ENCODE measurements at places on chromosomes 12 and 14. TPM values are rescaled to one million over a fixed set of nuclear protein-coding genes. Genes with fewer than 3 reads are reported as not detected.
A peak's percentile ranks its signal among the peaks of the same experiment; 100 is the strongest.

DNA sequence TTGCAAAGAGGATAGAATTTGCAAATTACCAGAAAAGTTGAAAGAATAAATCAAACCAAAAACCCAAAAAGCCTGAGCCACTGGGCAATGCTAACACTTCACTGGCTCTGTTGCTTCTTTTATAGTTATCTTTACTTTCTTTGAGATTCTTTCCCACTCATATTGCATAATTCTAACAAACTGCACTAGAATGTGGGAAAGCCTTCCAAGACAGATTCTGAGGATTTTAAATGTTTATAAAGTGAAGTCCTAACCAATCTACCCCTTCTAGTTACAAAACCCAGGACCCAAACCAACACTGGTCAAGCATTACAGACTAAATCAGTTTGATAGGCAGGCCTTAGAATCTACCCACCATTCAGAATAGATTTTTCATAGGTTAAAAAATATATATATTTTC is 150.9 kb downstream of the MED13L start:
- H3K4me1 ChIP-seq = peaks cover 79% of the 10 kb centered on the region
- H3K4me3 ChIP-seq = no peak overlapping the region
- no peak overlapping the region for H3K27ac ChIP-seq
- DNase-seq = no peak

Gene OTOGL
- total RNA-seq = not detected

Gene CLEC6A
- total RNA-seq = not detected

DNA sequence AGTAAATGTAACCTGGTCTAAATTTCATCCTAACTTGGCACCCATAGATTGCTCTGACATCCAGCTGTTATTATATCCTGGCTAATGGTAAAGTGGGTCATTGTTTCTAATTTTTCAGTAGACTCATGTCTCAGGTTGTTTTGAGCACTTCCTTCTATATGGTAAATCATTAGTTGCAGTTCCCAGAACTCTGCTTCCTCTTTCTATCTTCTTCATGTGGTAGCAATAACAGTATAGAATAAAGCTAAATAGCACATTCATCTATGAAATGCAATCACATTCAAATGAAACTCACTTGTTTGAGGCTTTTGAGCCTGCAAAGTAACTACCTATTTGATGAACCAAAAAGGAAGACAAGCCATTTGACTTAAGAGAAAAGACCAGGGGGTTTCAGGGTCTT is 65.1 kb upstream of the GZMB start:
- no peaks in the 10 kb centered on the region for H3K27me3 ChIP-seq
- H3K27ac ChIP-seq = peak overlapping the region; percentile 36
- H3K4me1 ChIP-seq = peaks cover 7% of the 10 kb centered on the region

Gene ZFYVE26
- total RNA-seq = 15.4 TPM

GRCh38 chr14:92637228-92637627 is 111.2 kb downstream of the LGMN start:
- DNase-seq = no peak
- no peaks in the 10 kb centered on the region for H3K36me3 ChIP-seq
- H3K4me1 ChIP-seq = peaks cover 15% of the 10 kb centered on the region
- no peaks in the 10 kb centered on the region for H3K27me3 ChIP-seq

Gene GAS2L3
- 9.3 TPM for total RNA-seq

DNA sequence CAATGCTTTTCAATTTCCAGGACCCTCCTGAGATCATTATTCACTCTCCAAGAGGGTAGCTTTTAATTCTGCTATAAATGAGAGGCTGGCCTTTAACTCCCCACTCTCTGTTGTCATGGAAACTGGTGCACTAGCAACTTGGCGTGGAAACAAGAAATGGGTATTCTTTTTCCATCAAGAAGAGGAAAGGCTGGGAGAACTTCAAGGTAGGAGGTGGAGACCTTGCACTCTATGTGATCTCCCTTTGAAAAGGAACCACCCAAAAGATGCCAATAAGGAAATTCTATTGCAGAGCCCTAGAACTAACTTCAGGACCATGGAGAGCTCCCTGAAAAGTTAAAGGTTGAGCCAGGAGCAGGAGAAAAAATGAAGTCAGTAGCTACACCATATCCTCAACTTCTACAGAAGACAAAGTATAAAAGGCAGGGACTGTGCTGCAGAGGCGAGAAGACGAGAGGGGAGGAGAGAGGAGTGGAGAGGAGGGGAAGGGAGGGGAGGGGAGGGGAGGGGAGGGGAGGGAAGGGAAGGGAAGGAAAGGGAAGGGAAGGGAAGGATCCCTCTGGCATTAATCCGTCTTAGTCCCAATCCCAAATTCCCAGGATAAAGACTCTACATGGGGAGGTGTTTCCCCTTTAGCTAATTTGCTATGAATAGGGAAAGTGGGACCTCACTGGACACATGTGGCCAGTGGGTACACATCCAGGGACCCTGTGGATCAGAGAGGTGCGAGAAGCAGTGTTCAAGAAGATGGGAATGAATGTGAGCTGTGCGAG is 46.7 kb upstream of the FICD start:
- H3K4me3 ChIP-seq = no peak overlapping the region
- H3K4me1 ChIP-seq = no peaks in the 10 kb centered on the region
- H3K27me3 ChIP-seq = peaks cover 8% of the 10 kb centered on the region

GRCh38 chr14:57657487-57657886 is 163.8 kb upstream of the CCDC198 start:
- H3K27ac ChIP-seq = no peak overlapping the region
- no peaks in the 10 kb centered on the region for H3K36me3 ChIP-seq
- H3K4me1 ChIP-seq = no peaks in the 10 kb centered on the region
- H3K27me3 ChIP-seq = no peaks in the 10 kb centered on the region
- no peak overlapping the region for H3K4me3 ChIP-seq
